ENCODE measurements at places on chromosomes 2 and 18. TPM values are rescaled to one million over a fixed set of nuclear protein-coding genes. Genes with fewer than 3 reads are reported as not detected.

DNA sequence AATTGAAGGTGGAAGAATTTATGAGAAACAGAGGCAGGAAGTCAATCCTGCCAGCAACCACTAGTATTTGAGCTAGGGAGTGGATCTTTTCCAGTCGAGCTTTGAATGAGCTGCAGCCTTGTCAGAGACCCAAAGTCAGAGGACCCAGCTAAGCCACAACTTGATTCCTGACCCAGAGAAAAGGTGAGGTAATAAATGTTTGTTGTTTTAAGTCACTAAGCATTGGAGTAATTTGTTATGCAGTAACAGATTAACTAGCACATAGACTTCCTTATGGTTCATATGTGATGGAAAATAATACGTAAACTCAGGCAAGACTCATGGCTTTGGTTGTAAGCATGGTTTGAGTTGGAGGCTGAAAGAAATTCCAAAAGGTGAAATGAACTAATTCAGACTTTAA, 21.6 kb downstream of the EFEMP1 start:
- H3K4me3 ChIP-seq = no peak overlapping the region
- H3K36me3 ChIP-seq = no peaks in the 10 kb centered on the region
- no peak overlapping the region for H3K27ac ChIP-seq
- DNase-seq = no peak
- no peaks in the 10 kb centered on the region for H3K4me1 ChIP-seq

DNA sequence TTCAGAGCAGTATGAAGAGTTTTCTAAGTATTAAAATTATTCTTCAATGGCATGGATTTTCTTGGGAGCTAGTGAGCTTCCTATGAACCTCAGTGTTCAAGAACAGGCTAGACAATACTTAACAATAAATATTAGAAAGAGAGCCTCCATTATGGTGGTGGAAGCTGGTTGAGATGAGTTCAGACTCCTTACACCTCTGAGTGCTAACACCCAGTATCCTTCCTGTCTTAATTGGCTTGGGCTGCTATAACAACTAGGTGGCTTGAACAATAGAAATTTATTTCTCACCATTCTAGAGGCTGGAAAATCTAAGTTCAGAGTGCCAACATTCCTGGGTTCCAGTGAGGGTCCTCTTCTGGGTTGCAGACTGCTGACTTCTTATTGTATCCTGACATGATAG, 369.4 kb upstream of the HNRNPA3 start:
- peaks cover 17% of the 10 kb centered on the region for H3K4me1 ChIP-seq
- no peak overlapping the region for H3K4me3 ChIP-seq
- DNase-seq = no peak
- H3K27me3 ChIP-seq = no peaks in the 10 kb centered on the region
- H3K36me3 ChIP-seq = no peaks in the 10 kb centered on the region

- H3K27ac ChIP-seq = no peak overlapping the region
- no peak for DNase-seq
- no peaks in the 10 kb centered on the region for H3K27me3 ChIP-seq
- no peak overlapping the region for H3K4me3 ChIP-seq
Observed at GRCh38 chr2:173571021-173571821, 216.5 kb downstream of the CDCA7 start.

- H3K27ac ChIP-seq = no peak overlapping the region
- H3K4me3 ChIP-seq = no peak overlapping the region
- H3K27me3 ChIP-seq = no peaks in the 10 kb centered on the region
- H3K4me1 ChIP-seq = no peaks in the 10 kb centered on the region
- no peaks in the 10 kb centered on the region for H3K36me3 ChIP-seq
- DNase-seq = no peak
Observed at GRCh38 chr2:127733113-127733815, 32.0 kb downstream of the SFT2D3 start.

The CENPA gene
- 0.73 TPM for total RNA-seq

The COL4A3 gene
- total RNA-seq = not detected

The RNF125 gene
- 37.1 TPM for total RNA-seq

The DAPL1 gene
- not detected for total RNA-seq

All from naive thymus-derived CD4-positive, alpha-beta T cell (primary cell).